Midbrain (tissue), 1 donor: ENCODE measurements at places on chromosomes 11 and 22.

GRCh38 chr11:43952401-43953342 is 10.2 kb downstream of the C11orf96 start:
- DNase-seq = no peak

GRCh38 chr11:104524254-104524653 is 360.3 kb upstream of the PDGFD start:
- DNase-seq = no peak

DNA sequence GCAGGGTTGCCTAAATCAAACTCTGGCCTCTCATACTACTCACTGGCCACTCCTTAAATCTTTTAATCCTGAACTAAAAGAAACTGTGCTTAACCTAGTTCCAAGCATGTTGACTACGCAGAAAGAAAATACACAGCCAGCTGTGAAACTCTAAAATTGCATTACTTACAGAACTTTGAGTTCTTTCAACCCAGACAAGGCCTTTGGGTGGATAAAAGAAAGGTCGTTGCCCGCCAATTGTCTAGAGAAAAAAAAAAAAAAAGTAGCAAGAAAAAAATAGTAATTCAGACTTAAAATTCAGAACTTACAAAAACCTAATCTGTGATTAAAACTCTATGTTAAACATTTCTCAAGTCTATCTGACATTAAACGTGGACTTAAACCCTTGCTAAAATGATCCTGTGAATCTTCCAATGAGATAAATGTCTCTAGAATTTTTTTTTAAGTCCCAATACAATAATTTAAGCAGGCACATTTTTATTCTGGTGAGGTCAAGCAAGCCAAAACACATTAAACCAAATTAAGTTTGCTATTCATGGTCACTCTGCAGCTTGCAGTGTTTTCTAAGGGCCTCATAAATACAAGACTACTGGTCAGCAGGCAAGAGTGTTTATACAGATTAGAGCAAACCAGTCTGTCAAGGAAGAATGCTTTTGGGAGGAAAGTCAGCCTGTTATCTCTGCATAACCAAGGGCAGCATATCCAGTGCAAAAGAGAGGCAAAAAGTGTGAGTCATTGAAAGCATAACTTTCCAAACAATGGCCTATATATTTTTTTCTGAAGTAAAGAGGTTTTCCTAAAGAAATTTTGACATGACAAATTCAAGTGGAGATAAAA is 29.5 kb upstream of the CCDC34 start:
- DNase-seq = no peak

- no peak for DNase-seq
These were observed 664.5 kb downstream of the KCNA4 start for GRCh38 chr11:29352273-29352795.

DNA sequence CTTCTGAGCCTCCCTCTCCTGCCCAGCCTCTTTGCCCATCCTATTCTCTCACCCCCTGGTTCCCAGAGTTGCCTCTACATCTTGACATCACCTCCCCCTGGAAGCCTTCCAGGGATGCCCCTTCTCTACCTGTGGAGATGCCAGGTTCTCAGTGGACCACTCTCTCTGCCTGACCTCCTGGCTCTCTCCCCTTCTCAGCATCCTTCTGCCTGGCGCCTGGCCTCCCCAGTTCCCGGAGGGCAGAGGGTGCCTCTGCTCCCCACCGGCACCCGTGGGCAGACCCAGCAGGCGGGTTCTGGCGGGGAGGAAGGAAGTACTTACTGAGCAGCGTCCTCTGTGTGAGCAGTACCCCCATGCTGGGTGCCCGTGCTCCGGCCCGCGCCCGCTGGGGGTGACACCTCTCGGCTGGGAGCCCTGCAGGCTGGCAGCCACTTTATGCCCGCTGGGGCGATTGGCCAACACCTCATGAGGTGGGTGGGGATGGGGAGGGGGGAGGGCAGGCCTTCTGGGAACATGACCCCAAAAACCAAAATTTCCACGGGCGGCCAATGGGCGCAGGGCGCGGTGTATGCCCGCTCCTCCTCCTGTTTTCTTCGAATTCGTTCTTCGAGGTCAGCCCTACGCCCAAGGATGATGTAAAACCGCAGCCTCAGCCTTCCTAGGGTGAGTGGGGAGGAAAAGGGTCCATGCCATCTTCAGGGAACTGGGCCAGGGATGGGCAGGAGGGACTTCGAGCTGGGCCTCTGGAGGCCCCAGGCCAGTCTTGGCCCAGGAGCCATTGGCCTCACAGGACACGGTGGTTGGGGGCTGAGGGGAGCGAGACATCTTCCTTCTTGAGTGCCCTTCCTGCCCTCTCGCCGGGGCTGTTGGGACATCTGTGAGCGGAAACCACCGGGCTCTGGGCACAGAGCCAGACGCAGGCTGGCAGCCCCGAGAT is at the start of gene OSM:
TSS of gene OSM (minus strand) at position 407 of the 937 bp plus-strand sequence. CDS start at position 355, 52 bp downstream.
- DNase-seq = peak; percentile 35

- DNase-seq = no peak
These were observed 36.3 kb downstream of the CD82 start for GRCh38 chr11:44601471-44602370.

GRCh38 chr11:128749974-128750373 is 56.1 kb downstream of the FLI1 start:
- DNase-seq = no peak

DNA sequence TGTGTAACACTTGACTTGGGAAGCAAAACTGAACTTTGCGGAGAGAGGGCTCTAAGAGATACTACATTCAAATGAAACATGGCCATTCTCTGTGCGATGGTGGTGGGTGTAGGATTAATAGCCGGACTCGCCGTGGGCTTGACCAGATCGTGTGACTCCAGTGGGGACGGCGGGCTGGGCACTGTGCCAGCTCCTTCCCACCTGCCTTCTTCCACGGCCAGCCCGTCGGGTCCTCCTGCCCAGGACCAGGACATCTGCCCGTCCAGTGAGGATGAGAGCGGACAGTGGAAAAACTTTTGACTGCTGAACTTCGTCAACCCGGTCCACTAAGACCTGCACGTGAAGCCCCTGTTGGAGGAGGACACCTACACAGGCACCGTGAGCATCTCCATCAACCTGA is 137.4 kb downstream of the OR4C45 start:
- DNase-seq = no peak

- DNase-seq = no peak
These were observed 143.0 kb upstream of the SORL1-AS1 start for GRCh38 chr11:121595717-121596161.

DNA sequence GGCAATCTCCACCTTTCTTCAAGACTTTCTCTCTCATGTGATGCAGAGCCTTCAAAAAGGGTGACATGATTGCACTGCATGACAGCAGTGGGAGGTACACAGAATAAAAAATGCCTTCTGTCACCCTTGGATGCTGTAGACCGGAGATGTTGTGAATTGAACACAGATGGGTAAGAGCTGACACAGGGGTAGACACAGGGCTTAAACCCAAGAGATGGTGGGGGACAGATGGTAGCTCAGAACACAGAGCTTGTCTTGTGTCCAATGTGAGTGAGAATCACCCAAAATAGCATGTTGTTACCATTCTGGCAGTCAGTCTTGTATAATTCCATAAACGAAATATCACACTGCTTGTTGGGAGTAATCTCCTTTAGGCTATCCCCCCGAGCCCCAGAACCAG is 69.9 kb downstream of the JRKL start:
- no peak for DNase-seq

DNA sequence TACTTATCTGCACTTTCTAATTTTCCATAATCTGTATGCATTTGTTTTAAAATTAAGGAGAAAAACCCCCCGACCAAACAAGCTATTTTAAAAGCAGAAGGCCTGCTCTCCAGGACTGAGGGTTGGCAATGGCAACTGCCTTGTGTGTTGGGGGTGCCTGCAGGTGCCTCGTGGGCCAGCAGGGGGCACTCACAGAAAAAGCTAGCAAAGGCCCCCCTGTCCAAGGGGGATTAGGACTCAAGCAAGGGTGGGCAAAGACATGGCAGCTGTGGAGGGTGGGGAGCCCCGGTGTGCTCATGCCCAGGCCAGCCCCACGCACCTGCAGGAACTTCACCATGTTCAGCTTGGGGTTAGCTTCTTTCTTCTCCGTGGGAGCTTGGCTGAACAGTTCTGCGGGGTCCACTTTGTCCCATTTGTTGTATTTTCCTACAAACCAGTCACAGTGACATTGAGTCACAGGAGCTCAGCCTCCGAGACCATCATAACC is 10.3 kb downstream of the TOP3B start:
- peak; percentile 31 for DNase-seq

GRCh38 chr11:83571302-83571701 is 285.1 kb upstream of the CCDC90B start:
- DNase-seq = no peak

DNA sequence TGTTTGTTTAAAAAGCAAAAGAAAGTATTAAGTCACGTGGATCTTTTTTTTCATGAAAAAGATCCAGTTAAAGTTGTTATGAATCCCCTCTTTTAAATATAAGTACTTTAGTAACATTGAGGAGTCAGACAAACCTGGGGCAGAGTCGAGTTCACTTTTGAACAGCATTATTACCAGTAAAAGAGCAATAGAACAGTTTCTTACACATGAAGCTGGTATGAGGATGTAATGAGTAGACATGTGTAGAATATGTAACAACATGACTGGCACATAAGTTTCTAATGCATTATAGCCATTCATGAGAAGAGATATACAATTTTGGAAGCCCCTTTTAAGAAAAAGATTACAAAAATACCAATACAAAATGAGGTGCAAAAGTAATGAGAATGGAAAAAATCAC is 7.6 kb upstream of the MUC15 start:
- DNase-seq = no peak

GRCh38 chr11:20634044-20634443 is 34.6 kb downstream of the SLC6A5 start:
- no peak for DNase-seq

DNA sequence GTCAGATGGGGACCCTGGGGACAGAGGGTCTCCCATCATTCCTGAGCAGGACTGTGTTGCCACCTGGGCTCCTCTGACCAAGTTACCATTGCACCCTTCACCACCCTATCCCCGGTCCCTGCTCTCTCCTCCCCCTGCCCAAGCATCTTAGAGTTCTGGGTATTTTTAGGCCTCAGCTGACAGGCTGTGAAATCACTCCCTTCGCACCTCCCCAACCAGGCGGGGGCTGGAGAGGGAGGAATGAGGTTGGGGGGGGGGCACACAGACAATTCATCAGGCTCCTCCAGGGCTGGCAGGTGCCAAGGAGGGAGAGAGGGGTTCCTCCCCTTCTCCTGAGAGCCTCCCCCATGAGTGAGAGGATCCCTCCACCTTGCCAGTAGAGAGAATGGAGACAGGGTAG is 9.0 kb downstream of the SYT7 start:
- DNase-seq = no peak

GRCh38 chr11:8095806-8096522 is 15.0 kb downstream of the TUB start:
- DNase-seq = no peak

- DNase-seq = no peak
These were observed 5.8 kb downstream of the JOSD1 start for GRCh38 chr22:38694940-38695339.

DNA sequence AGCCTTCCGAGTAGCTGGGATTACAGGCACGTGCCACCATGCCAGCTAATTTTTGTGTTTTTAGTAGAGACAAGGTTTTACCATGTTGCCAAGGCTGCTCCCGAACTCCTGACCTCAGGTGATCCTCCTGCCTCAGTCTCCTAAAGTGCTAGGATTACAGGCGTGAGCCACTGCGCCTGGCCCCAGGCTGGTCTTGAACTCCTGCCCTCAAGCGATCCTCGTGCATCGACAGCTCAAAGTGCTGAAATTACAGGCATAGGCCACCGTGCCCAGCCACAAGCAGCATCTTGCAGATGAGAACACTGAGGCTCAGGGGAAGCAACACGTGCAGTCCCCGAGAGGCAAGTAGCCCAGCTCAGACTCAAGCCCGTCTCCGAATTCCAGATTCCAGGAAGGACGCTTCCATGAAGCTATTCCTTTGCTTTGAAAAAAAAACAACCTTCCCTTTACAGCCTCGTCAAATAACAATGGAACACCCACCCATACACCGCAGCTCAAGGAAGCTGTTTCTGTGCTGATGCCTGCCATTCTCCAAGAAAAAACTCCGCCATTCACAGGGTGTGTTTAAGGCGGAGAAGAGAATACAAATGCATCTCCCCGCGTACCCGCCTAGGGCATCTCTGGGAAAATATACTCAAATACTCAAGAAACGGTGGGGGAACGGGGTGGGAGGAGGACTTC is 34.5 kb upstream of the PDGFB start:
- DNase-seq = no peak

DNA sequence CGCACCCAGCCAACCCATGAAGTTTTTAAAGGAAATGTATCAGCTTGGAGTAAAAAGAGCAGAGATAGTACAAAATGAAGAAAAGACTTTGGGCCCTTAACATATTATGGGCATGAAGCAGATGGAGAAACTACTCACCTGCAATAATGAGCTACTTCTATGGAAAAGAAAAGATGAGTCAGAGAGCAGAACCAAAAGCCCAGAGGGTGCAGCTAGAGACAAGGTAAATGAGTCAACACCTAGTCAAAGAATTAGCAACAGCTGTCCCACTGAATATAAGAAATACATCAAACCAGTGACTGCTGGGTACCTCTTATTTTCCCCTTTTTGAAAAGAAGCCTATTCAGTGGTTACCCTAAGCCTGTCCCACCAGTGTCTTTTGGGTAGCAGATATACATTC is 61.8 kb downstream of the RPL27A start:
- no peak for DNase-seq

GRCh38 chr11:48164836-48165235 is 51.8 kb upstream of the OR4B1 start:
- no peak for DNase-seq

- DNase-seq = no peak
These were observed 31.4 kb downstream of the IGLL1 start for GRCh38 chr22:23548501-23549197.

DNA sequence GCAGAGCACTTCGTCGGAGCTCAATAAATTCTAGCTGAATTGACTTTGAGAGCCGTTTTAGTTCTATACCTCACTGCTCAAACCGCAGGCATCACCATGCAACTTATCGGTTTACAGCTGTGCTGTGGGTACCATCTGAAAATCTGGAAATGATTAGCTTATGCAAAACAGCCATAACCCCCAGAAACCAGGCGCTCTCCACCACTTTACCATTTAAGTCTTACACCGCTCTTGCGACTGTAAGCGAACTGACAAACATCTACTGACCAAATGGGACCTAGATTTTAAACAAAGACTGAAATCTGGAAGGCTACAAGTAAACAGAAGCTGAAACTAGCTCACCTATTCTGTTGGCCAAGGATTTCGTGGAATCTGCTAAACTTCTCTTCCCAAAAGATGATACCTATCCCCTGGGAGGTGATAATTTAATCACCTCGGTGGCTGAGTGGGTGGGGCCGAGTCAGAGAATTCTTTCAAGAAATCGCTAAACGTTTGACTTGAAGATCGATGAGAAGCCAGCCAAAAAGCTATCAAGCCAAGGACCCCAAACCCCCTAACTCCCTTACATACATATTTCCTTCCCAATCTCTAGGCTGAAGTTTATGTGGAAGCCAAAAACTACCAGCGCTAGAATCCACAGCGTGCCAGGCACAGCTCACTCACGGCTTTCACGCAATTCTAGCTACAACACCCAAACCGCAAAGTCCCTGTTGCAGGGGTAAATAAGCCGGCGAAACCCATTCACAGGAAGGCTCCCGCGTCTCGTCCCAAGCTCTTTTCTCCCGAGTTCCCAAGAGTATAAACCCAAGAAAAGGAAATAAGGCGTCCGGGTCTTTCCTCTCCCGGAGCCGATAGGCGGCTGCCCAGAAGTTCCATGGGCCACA is 644 bp downstream of the SPTY2D1 start:
- DNase-seq = no peak
